ENCODE measurements at places on chromosomes 5 and 9.
A peak's percentile ranks its signal among the peaks of the same experiment; 100 is the strongest.

- peak; percentile 32 for DNase-seq
These were observed 67.9 kb downstream of the STK10 start for GRCh38 chr5:172119921-172120688.

DNA sequence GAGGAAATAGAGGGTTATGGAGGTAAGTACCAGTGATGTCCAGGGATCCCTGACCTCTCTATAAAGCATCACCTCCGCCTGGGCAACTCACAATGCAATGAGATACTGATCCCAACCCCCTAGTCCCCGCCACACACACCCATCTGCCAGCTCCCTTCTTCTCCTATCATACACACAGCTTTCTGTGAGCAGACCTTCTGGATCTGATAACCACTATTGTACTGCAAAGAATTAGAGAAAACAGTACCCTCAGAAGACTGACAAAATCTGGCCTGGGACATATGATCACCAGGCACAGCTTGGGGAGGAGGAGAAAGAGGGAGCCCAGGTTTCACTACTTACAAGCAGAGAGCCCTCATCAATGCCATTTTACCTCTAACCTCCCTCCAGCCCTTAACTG is 249.0 kb downstream of the SEC61B start:
- no peak for DNase-seq

GRCh38 chr5:116507051-116507537 is 67.5 kb downstream of the SEMA6A start:
- no peak for DNase-seq

- no peak for DNase-seq
These were observed 184.6 kb upstream of the MAP1B start for GRCh38 chr5:71922584-71923106.

- DNase-seq, result peak; percentile 93
These were observed at the start of the genes HDAC3 and RELL2 for GRCh38 chr5:141636413-141637122. Gene HDAC3, minus strand, starts transcription at chr5:141636849. Its CDS starts 59 bp downstream, at chr5:141636790. Gene RELL2, plus strand, starts transcription at chr5:141636997. Its CDS starts 1,229 bp downstream, at chr5:141638226.

DNA sequence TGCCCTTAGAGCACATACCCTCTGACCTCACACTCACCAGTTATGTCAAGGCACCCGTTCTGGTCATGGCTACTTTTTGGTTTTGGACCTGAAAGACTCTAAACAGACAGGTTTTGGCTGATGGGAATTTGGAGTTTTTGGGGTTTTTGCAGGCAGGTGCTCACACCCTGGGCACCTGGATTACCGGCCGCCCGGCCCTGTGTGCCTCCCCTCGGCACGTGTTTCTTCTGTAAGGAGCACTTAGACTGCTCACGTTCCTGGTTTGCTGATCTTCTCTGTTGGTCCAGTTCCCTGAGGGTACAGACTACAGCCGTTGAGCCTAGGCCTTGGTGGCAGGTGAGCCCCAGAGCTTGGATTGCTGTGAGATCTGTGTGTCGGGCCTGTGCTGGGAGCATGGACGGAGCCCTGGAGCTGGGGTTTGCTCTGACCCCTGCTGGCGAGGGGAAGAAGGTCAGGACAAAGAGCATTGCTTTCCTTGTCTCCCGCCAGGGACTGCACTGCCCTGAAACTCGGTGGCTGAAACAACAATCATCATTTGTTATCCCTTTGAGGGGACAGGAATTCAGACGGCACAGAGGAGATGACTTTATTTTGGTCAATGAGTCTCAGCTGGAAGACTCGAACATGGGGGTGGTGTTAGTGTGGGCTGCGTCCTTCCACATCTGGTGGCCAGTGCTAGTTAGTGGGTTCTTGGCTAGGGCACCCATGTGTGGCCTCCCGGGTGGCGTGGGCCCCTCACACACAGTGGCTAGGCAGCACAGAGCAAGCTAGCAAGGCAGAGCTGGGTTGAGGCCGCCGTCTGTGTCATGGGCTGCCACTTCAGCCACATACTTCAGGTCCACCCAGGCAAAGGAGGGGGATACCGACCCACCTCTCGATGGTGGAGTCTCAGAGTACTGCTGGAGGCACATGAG is 76.4 kb downstream of the EHMT1 start:
- no peak for DNase-seq

DNA sequence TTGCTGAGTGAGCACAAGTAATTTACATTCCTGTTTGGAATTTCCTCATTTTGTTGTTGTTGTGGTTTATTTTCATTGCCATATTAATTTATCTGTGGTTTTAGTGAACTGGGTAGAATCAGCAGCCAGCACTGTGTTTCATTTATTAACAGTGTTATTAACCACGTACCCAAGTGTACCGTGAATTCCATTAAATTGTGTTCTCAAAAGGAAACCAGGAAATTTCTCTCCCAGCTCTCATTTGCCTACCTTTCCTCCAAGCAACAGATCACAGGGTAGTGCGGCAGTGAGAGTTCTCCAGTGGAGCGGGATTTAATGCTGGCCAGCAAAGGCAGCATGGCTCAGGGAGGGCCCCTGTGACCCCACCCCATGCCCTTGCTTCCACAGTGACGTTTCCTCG is 54.6 kb downstream of the MVB12B start:
- no peak for DNase-seq

- DNase-seq, result no peak
These were observed 313.1 kb downstream of the DTWD2 start for GRCh38 chr5:118675247-118675646.

Data from natural killer cell treated with Interleukin-12 subunit alpha and Interleukin-12 subunit beta and Interleukin-15 and Interleukin-18, amount 100 ng/mL, for 72 hours (primary cell).